ENCODE measurements at places on chromosomes 1 and 21. TPM values are rescaled to one million over a fixed set of nuclear protein-coding genes. Genes with fewer than 3 reads are reported as not detected.

The FABP3 gene
- total RNA-seq = 40.1 TPM

The CDA gene
- 0.92 TPM for total RNA-seq

The PLCH2 gene
- total RNA-seq = 0.53 TPM

The KRTAP19-3 gene
- not detected for total RNA-seq

Data from smooth muscle cell of the pulmonary artery (primary cell).